Stimulated activated CD8-positive, alpha-beta memory T cell treated with anti-CD3 and anti-CD28 coated beads, Interleukin-2, amount 100 ng/mL, for 48 hours (primary cell): ENCODE measurements at places on chromosomes 12 and 14.

DNA sequence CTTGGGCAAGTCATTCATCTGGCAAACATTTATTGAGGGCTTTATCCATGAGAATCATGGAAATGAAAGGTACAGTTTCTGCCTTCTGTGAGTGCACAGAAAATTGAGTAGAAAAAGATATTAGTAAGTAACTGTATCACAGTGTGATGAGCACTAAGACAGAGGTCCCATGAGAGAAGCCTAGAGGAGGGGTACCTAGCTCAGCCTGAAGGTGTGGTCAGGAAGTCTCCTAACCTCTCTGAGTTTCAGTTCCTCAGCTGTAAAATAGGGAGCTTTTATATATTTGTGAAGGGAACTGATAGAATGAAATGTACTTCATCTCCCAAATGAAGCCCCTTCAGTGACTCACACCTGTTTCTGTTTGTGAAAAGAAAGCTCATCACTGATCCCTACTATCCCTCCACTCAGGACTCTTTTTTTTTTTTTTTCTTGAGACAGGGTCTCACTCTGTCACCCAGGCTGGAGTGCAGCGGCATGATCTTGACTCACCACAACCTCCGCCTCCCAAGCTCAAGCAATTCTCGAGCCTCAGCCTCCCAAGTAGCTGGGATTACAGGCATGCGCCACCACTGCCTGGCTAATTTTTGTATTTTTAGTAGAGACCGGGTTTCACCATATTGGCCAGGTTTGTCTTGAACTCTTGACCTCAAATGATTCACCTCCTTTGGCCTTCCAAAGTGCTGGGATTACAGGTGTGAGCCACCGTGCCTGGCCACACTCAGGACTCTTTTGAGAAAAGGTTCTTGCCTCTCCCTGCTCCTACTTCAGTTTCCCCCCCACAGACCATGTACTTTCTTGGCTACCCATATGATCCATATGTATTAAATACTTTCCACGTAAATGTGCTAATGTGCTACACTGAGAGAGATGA lies 93.7 kb upstream of the FUT8 start:
- DNase-seq = no peak

DNA sequence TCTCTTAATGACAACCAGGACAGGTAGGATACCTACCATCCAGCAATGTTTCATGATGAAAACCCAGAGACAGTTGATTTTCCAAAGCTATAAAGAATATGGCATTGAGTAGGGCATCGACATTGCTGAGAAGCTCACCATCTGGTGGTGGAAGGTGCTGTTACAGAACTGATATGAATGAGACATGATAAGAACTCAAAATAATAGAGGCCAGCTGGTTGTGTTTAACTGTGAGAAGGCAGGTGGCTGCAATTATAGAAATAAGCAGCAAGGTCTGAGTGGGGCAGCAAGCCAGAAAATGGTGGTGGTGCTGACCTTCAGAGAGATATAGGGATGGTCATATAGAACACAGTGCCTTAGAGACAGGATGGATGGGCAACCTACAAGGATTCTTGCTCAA lies 449.7 kb downstream of the BTG1 start:
- no peak for DNase-seq

DNA sequence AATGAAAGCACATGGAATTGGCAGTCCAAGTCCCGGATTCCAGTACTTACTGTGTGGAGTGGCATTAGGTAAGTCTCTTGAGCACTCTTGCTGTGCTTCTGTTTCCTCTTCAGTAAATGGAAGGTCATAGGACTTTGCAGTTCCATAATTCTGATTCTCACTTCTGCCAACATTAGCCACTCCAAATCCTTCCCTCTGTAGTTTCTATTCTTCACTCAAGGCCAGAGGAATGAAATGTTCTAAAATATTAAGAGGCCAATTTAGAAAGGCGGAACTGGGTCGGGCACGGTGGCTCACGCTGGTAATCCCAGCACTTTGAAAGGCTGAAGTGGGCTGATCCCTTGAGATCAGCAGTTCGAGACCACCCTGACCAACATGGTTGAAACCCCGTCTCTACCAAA lies 19.8 kb upstream of the SLC5A8 start:
- no peak for DNase-seq

DNA sequence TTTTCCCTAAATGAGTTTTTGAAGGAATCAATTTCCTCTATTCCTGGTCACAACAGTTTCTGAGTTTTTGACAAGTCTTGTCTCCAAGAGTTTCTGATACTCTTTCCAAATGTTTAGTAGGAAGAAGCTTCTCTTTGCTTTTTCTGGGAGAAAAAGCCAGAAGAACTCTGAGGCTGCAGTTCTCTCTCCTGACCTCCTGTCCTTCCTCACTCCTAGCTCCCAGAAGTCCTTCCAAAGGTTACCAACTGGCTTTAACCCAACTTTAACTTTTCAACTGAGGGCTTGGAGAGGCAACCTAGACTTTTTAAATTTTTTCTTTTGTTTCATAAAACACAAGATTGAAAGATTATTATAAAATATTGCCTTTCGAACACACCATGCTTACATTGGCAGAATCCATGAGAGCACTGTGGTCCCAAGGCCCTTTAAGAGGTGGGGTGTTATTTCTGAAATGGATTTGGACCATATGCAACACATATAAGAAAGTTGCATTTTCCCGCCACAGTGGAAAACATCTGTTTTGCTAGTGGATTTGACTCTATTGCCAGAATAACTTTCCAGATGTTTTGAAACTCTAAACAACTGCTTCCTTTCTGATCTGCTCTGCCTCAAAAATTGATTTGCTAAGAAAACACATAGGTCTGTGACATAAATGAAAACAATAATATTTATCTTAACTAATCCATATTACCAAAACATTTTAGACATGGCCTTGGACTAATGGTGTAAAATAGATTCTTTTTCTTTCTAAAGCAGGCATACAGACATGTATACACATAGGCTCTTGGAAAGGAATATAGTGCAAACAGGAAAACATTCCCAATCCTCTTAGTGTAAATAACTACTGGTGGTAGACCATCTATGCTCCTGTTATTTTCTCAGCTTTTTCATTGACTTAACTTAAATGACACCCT lies 22.3 kb upstream of the EPS8 start:
- no peak for DNase-seq

DNA sequence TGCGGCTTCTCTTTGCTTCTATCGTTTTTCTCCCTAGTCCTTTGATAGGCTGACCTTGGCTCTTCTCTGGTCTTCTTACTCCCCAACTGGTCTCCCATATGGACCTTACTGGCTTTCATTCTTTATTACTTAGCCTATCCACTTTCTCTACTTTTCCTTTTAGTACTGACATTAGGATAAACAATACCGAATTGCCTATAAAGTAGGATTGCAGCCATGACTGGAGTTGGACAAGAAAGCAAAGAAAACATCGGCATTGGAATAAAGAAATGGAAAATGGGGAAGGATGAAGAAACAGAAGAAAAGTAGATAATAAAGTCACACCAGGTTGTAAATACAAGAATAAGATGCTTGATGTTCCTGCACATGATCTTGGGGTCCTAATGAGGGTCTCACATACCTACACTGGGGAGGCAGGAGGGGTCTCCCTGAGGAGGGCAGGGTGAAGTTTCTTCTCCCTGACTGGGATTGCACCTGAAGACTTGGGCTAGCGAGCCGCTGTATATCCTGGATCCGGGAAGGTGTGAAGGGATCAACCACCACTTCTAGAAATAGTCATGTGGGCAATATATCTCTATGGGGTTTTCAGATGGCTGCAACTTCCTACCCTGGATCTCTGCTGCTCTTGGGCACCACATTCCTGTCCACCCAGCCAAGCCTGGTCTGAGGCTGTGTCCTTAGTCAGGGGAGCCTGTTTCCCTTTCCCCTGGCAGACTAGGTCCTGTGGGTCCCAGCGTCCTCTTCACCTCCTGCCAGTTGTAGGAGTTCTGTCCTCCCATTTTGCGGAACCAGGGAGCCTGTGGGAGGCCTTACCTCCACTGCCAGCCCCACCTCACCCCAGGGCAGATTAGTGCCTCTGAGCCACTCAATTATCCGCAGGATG lies 13.1 kb downstream of the NKX2-1 start:
- DNase-seq = no peak

- no peak for DNase-seq
Observed at GRCh38 chr14:59254146-59254910, 65.9 kb downstream of the DAAM1 start.

GRCh38 chr12:71393625-71394024 lies 46.0 kb upstream of the LGR5 start:
- no peak for DNase-seq

GRCh38 chr14:72444701-72445100 lies 449.2 kb downstream of the DPF3 start:
- DNase-seq = no peak

GRCh38 chr12:27013611-27014084 lies 536 bp downstream of the TM7SF3 start:
- DNase-seq = peak; percentile 29

DNA sequence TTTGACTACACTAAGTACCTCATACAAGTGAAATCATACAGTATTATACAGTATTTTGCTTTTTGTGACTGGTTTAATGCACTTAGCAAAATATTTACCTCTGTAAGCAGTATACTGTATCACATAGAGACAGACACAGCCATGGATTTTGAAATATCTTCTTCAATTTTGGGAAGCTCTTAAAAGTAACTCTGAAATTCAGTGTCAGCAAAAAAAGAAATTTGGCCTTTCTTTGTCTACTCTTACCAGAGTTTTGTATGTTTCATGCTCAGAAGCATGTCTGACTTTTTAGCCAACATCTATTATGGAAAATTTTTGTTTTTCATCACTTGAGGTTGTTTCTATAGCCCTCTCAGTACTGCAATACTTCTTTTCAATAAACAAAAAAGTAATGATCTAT lies 1102.2 kb downstream of the TRHDE start:
- no peak for DNase-seq

DNA sequence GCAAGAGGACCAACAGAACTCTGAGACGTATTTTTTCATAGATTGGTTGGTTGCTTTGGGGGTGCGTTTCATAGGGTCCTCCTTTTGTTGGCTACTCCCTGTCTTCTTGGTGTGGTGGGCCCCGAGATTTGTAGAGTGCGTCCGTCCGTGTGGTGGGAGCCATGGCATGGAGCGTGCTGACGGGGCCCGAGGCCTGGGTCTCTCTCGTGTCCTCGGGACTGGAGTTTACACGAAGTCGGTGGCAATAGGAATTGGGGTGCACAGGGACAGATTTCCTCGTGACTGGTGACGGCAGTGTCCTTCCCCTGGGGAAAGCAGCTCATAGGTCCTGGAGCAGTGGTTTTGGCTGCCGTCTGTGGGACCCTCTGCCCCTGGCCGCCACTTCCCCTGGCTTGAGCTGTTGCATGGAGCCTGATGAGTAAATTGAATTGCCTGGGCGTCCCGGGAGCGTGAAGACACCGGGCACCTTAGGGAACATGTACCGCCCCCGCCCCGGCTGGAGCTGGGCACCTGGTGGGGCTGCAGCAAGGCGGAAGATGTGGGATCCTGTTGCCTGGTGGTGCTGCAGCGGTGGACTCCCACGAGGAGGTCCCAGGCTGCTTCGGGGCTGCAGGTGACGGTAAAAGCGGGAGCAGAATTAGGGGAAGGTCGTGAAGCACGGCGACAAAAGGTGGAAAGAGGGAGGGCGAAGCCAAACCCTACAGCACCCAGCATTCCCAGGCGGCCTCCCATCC lies 153.7 kb upstream of the ALG10B start:
- no peak for DNase-seq

DNA sequence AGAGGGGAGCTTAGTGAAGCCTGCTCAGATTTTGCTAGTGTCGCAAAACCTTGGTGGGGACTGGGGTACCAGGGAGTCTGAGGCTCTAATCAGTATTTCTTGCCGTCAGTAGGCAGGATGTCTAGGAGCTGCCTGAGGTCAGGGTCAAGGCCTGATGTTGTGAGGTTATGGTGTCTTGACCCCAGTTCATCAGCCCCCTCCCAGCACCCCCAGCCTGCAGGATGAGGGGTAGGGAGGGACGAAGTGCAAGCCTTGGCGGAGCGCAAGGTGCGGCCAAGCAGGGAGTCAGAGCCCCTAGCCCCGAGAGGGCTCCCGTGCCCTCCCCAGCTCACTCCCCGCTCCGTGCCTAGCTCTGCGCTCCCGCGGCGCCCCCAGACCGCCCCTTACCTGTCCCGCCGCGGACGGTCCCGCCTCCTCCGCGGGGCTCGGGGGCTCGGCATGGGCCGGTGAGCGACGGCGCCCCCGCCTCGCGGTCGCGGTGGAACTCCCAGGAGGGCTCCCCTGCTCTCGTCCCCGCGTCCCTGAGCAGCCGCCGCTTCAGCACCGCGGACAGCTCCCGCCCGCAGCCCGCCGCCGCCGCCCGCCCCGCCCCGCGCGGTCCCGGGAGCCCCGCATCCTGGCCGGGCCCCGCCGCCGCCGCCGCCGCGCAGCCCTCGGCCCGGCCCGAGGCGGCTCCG lies 347 bp downstream of the SYNDIG1L start:
- peak; percentile 38 for DNase-seq
